ENCODE measurements at places on chromosomes 11 and 22.

DNA sequence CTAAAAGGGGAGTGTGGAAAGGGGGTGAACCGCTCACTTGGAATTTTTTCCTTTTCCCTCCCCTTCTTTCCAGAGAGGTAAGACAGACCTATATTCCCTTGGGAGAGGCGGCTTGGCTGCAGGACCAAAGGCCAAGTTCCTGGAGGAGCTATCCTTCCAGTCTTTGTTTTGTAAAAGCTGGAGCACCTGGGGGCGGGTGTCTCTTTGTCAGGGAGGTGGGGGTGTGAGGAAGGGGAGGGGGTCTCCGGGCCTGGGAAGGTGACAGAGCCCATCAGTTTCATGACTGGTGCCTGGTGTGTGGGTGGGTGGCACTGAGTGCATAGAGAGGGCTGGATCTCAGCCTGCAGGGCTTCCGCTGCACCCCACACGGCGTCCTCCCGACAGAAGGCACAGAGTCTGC is 18.5 kb downstream of the PTPN5 start:
- DNase-seq, result no peak

DNA sequence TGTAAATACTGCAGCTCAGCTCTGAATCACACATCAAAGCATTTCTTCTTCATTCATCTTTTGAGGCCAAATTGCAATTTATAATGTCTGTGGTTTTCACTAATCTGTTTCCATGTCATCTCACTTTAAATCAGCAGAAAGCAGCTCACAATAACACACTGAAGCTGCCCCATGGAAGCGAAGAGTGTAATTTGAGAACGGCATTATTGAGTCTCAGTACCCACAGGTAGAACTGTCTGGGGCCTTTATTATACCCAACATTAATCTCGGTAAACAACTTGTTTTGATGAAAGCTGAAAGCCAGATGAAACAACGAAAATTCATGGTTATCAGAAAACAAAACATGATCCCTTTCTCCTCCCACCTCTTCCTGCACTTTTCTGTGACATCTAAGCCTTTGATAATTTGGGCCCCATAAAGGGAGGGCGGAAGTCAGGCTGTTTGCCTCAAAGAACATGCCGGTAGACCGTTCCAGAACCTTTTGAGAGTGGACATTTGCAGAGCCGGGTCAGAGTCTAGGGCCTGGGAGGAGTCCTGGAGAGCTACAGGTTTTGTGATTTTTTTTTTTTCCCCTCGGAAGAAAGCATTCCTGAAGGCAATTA is 68.2 kb upstream of the SESN3 start:
- DNase-seq, result no peak

GRCh38 chr11:33564856-33565453 is 135.7 kb downstream of the C11orf91 start:
- DNase-seq, result no peak

DNA sequence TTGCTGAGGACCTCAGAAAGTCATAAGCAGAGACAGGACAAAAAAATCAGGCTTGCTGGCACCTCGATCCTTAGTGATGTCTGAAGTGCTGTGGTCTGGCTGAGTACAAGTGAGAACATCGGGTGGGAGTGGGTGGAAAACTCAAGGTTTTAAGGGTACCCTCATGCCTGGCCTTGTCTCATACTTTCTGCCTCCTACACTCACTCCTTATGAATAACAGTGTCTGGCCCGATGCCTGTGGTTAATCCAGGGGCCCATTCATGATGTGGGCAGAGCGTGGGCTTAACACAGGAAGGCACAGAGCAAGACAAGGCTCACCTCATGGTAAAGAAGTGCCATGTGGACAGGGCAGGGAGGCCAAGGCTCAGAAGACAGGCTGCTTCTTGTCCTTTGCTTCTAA is 11.0 kb upstream of the UCP3 start:
- no peak for DNase-seq

- DNase-seq, result no peak
These were observed 305.8 kb upstream of the NCAM1 start for GRCh38 chr11:112655371-112655770.

- no peak for DNase-seq
These were observed 33.4 kb downstream of the LMO1 start for GRCh38 chr11:8230178-8230859.

DNA sequence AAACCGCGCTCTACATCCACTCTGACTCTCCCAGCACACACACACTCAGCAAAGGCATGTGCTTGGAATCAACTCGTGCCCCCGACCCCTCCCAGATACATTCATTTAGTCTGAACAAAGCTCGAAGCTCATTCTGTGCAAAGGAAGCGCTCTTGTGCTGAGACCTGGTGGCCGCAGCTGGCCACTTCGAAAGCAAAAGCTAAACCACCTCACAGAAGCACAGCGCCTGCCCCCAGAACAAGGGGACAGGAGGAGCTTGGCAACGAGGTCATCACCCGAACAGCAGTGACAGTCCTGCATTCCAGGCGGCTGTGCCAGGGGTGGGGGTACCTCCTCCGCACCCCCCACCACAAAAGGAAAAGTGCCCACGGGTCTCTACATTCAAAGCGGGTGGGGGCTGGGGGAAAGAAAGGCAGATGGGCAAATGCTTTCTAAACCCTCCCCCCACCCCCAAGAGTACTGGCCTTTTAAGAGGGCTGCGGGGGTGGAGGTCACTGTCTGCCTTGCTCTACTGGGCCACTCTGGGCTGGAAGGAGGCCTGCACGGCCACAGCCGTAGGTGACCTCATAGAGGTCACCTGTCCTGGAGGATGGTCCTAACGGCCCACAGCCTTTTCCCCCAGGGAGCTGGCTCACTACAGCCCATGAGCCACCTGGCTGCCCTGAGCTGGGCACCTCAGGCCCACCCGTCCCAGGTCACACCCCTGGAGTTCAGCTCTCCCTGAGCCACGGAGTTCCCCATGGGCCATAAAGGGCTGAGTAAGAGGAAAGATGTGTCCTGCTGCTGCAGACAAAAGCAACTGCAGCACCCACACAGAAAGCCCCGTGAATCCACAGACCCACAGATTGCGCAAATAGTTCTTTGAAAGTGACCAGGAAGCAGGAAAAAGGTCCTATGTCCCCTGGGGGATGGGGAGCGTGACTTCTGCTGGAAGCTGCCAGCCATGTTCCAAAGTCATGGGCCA is 21.3 kb downstream of the CBX7 start:
- peak; percentile 13 for DNase-seq

- no peak for DNase-seq
These were observed 4.7 kb downstream of the SAC3D1 start for GRCh38 chr11:65045728-65046127.

DNA sequence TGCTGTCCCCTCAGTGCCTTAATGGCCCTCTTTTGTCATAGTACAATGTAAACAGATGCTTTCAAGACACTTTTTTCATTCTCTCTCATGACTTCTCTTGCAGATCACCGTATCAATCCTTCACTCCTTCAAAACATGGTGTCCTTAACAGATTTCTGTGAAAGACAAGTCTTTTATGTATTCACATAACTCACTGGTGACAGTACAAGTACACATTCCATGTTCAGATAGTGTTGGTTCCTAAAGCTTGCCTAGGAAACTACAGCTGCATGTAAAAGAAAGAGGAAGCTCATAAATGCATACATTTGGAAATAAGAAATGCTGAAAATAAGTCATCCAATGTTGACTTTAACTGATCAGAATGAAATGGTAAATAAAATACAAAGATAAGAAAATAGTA is 5.0 kb upstream of the OR52E6 start:
- no peak for DNase-seq

DNA sequence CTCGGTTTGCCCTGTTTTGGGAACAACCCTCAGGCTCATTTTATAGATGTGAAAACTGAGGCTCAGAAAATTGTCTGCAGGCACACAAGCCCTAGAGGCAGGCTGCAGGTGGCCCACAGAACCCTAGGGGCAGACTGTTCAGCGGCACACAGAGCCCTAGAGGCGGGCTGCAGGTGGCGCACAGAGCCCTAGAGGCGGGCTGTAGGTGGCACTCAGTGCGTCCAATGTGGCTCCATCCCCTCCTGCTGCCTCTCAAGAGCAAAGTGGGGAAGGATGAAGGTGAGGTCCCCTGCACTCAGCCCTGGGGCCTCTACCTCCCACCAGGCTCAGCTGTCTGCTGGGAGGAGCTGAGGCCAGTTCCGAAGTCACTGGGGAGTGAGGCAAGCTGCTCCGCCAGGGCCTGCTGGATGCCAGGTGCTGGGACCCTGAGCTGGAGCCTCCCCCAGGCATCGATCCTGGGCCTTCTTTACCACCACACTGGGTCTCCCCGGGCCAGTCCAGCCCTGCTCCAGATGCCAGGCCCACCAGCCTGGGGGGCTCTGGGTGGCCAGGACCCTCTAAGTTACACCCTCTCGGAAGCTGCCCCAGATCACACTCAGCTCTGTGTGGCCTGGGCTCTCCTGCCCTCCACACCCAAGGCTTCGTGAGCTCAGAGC is 2.3 kb downstream of the ACY3 start:
- peak; percentile 78 for DNase-seq

- DNase-seq, result no peak
These were observed 23.2 kb downstream of the ACAT1 start for GRCh38 chr11:108144615-108145014.

DNA sequence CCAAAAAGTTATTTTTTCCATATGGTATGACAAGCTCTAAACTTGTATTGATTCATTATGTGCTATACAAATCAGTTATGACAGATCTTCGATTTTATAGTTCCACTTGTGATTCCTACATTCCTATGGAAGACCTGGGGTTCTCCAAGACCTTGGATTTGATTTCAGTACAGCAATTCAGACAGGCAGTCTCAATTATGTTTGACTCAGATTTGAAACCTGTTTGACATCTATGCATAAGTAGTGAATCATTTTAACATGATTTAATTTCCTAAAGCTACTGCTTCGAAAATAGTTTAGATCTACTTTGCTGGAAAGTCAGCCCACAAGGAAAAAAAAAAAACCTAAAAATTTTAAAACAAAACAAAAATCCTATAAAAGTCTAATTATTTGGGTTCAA is 820.4 kb downstream of the LUZP2 start:
- no peak for DNase-seq

- peak; percentile 91 for DNase-seq
These were observed 10.1 kb downstream of the PIM3 start for GRCh38 chr22:49970528-49971231.

DNA sequence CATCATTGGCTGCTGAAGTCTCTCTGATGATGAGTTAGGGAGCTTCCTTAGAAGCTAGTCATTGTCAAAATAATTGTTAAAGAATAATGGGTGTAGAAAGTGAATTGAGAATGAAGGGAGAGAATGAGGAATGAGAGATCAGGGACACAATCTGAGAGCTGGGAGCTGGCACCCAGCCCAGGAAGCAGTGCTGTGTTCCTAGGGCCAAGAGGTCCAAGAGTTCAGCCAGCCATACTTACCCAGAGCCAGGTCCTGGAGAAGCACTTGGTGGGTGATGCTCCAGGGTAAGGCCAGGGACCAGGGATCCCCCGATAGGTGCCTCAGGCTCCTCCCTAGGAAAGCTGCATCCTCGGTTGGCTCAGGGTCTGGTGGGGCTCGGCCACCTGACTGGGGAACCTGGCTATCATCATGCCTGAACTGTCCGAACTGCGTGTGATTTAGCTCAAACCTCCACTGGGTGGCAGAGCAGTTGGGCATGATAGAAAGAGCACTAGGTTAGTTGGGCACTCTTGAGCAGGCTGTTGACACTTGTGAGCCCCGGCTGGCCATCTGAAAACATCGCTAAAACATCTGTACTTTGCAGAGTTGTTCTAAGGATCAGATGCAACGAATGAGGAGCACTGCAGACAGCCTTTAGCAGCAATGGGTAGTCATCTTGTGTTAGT is 123.9 kb upstream of the NCAM1 start:
- DNase-seq, result no peak

DNA sequence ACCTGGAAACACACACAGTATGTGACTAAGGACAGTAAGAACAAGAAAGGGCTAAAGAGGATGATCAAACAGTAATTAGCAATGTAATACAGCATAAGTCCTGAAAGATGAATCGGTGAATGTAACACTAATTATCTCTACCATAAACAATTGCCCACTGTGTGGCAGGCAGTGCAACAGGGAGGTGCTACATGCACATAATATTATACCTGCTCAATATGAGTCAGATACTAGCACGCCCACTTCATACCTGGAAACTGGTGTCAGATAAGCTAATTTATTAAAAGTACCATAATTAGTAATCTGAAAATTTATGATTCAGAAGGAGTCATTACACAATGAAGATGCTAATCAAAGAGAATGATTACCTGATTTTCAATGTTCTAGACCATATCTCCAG is 14.9 kb downstream of the CASP12 start:
- no peak for DNase-seq

- no peak for DNase-seq
These were observed 151.6 kb downstream of the FAT3 start for GRCh38 chr11:92376146-92376599.

GRCh38 chr22:23242473-23243001 is 62.2 kb downstream of the BCR start:
- no peak for DNase-seq

GRCh38 chr22:29348956-29349355 is 33.5 kb upstream of the RASL10A start:
- no peak for DNase-seq

DNA sequence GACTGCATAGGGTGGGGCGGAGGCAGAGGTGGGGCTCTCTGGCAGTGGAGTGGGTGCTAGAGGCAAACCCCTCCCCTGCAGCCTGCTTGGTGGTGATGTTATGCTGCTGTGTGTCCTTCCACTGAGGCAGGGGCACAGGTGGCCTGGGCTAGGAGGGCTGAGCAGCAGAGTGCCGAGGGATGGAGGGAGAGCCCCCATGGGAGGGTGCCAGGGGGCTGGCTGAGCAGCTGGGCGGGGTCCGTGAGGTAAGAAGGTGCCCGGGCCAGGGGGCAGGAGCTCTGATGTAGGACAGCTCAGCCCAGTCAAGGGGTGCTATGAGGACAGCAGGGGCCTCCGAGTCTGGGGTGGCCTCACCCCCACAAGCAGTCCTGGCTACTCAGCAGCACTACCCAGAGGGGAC is 4.2 kb downstream of the CLDN5 start:
- DNase-seq, result no peak

- no peak for DNase-seq
These were observed 31.9 kb downstream of the ANKK1 start for GRCh38 chr11:113419454-113420003.

GRCh38 chr11:9192561-9192960 is 72.6 kb downstream of the DENND5A start:
- DNase-seq, result no peak

DNA sequence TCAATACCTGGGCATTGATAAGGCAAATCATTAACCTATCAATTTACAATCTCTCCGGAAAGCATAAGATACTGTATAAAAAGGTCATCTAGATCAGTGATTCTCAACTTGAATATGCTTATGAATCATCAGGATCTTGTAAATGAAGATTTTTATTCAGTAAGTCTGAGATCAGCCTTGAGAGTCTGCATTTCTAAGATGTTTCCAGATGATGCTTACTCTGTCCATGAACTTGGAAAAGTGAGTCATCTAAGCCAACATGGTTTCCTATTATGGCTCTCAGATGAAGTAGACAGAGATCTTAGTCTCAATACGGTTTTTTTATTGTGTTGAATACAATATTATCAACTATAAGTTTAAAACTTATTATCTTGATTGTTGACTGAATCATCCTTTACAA is 226.4 kb upstream of the KIRREL3 start:
- no peak for DNase-seq

DNA sequence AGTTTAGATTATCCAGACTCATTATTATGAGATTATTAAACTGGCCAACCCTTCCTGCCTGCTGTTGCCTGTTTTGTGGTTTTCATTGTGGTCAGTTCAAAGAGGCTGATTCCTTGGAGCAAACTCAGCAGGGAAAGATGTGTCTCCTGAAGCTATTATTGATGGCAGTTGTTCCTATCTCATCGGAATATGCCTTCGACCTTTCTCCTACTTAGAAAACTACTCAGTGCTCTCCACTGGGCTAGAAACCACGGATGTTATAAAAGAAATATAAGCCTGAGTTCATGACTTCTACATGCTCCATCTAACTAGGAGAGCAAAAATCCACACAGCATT is 80.2 kb upstream of the NAV2 start:
- no peak for DNase-seq

- no peak for DNase-seq
These were observed 47.5 kb downstream of the MORC2 start for GRCh38 chr22:30921108-30921507.
